Fibroblast of skin of abdomen (primary cell): ENCODE measurements at places on chromosomes 7 and 10.

DNA sequence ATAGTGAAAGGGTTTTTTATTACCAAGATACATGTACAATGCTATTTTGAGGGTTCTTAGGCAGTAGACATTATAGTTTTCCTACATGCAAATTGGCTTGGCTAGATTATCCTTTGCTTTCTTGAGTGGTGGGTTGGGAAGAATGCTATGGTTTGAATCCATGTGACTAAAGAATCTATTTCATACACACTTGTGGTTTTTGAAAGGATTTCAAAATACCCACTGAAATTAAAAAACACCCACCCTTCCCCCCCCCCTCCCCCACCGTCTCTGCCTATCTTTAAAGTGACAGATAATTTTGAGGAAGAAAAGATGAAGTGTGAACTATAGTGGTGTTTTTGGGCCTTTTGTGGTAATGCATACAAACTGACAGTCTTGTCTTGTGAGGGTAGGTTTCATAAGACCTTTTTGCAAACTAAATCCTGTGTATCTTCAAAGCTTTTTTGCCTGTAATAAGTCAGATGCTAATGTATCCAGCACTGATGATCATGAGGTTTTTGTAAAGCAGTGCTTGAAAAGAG is 90.9 kb downstream of the TPST1 start:
- DNase-seq: peak; percentile 87

DNA sequence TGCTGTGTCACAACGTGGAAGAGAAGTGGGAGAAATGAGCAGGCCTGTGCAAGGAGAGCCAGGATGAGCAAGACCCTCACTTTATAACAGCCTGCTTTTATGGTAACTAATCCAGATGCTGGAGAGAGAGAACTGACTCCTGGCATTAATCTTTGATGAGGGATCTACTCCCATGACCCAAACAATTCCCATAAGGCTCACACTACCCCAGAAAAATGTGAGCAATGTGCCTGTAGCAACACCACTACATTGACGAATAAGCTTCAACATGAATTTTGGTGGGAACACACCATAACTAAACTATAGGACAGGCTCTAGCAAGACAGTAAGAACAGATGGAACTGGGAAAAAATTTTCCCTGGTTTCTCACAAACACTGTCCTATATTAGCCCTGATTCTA is 173.6 kb upstream of the PRSS58 start:
- peak; percentile 18 for DNase-seq

DNA sequence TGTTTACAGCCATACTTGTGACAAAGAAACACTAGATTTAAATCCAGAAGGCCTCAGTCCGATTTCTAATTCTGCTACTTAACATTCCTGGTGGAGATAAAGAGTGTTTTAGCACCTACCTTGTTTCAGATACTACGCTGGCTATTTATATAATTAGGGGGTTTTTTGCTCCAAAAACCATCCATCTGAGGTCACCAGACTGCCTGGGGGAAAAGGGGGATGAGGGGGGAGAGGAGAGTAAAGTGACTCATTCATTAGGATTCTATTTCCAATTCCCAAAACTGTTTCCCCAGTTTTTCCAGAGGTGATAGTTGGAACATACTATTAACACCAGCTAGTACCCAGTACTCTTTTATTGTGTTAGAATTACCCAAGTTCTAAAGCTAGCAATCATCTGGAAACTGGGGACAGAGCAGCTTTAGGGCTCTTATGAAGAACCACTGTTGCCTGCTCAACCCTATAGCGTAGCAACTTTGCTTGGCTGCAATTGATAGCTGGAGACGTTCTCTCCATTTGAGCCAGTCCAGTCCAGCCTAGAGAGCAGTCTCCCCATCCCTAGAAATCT is 6.6 kb downstream of the GCC1 start:
- DNase-seq: peak; percentile 20

- no peak for DNase-seq
Measured at GRCh38 chr7:127973832-127974231, 57.4 kb downstream of the LRRC4 start.

GRCh38 chr7:127850195-127850594 is 181.0 kb downstream of the LRRC4 start:
- no peak for DNase-seq

DNA sequence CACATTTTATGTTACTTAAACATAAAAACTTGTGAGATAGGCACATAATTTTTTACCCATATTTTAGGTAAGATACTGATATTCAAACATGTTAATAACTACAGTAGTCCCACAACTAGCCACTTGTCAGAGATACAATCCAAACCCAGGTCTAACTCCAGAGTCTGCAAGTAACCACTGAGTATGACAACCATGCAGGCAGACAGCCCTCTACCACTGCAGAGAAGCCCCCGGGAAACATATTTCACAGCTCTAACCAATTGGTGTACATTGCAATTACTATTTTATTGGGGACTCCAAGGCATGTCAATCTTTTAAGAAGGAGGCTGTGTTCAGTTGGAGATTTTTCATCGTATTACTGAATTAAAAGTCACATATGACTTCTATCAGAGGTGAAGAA is 107.2 kb upstream of the FAM133B start:
- peak; percentile 15 for DNase-seq

DNA sequence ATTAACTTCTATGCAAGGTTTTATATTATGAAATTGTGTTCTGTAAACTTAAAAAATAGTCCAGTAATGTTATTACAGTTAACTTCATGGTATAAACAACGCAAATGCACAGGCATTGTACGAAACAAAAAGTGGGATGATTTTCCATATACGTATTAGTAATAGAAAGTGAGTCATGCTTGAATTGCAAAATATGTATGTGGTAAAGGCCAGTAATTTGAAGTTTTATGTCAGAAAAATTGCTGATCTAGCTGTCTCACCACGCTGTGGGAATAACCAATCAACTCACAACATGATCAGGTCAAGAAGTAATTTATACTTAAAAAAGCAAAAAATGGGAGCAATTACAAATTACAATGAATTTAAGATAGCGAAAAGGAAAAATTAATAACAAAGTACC is 37.0 kb upstream of the GLI3 start:
- DNase-seq: peak; percentile 65

DNA sequence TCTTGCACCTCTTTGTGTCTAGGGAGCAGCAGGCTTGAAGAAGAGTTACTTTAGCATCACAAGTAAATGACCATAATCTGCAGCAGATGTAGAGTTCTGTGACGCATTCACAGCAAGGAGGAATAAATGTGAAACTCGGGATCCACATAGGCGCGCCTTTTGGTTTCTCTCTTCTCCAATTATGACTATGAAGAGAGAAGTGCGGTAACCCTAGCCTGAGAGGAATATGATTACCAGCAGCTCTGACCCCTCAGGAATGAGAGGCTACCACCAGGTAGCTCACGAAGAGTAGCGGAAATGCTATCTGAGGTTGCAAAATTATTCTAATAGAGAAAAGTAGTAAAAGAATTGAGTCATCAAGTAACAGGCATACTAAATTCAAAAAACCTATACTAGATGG is 25.2 kb upstream of the DMTF1 start:
- no peak for DNase-seq

- no peak for DNase-seq
Measured at GRCh38 chr10:71202314-71202713, 10.1 kb upstream of the UNC5B start.

GRCh38 chr10:99161165-99161564 is 74.5 kb downstream of the HPSE2 start:
- DNase-seq: no peak

GRCh38 chr10:62075912-62076311 is 174.4 kb downstream of the ARID5B start:
- no peak for DNase-seq

DNA sequence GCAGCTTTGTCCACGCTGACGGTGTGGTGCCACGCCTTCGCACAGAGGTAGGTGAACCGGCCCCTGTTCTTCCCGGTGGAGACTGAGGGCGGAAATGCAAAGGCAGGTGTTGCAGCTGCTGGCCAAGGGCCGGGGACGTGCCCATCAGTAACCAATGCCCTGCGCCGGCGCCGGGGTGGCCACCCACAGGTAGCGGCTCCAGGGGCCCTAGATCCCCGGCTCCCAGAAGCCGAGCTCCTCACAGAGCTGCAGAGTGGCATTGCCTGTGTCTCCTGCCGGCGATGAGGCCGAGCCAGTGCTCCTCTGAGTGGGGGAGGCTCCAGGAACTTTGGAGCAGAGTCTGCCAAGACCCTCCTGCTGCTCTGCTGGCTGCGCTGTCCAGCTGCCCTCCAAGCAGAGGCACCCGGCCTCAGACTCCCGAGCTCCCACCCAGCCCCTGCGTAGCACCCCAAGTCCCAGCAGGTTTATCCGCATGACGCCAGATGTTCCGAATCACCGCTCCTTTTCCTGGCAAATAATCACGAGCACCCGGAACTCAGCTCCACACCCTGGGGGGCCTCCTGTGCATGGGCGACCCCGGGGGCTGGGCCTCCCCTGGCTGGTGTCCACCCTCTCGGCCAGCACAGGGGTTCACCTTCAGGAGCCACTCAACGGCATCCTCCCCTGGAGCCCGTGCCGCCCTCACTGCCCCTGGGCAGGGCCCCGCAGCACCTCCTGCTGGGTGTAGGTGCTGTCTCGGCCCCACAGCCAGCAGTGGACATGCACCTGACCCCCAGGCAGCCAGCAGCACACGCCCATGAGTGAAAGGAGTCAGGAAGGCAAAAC is 22.1 kb downstream of the CFAP46 start:
- DNase-seq: no peak

- no peak for DNase-seq
Measured at GRCh38 chr7:133265821-133266220, 12.9 kb downstream of the EXOC4 start.

- DNase-seq: no peak
Measured at GRCh38 chr7:158454631-158455030, 133.0 kb downstream of the PTPRN2 start.

GRCh38 chr10:78292982-78293865 is 259.6 kb downstream of the RPS24 start:
- no peak for DNase-seq

DNA sequence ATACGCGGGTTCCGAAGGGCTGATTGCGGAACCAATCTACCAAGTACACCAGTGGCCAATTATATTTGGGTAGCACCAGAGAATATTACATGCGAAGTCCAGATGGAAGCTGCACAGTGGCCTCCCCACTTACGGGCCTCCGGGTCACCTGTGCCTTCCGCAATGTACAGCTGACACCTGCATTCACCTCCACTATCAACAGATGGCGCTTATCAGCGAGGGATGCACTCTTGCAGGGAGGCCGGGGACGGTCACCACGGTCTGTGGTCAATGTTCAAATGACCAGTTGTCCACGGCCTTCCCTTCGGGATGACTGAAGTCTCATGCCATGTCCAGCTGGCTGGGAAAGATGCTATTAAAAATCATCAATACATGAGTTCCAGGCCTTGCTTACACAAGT is 47.6 kb downstream of the SLIT1 start:
- DNase-seq: no peak

GRCh38 chr7:31059551-31059950 is 7.4 kb downstream of the ADCYAP1R1 start:
- no peak for DNase-seq

GRCh38 chr7:28862595-28863272 is 95.4 kb downstream of the TRIL start:
- DNase-seq: peak; percentile 4

DNA sequence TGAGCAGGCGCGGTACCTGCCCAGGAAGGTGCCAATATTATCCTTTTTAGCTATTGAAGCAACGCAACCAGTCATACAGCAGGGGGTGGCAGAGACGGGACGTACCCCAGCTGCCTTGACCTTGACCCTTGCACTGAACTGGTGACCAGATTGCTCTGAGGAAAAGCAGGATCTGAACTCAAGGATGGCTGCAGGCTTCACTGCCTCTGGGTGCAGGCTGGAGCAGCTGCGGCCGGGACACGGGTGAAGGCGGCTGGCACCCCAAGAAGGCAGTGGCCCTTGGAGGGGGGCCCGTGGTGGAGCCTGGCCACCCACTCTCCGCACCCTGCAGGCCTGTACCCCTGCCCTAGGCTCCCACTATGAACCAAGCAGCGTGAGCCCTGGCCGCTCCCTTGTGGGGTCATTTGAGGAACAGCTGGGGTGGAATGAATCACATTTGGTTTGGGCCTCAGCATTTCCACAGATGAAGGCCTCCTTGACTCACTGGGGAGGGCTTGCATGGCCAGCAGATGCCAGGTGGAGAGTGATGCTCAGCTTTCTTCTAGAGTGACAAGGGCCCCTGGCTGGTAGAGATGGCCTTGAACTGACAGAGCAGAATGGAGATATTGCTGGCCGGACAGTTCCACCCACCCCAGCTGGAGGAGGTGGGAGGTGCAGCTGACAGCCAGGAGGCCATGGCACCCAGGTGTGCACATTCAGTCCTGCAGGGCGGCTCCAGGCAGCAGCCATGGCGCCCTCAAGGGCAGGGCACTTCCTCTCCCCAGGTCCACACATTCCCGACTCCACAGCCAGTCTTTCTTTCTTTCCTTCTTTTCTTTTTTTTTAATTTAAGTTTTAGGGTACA is 218.7 kb downstream of the WDR37 start:
- no peak for DNase-seq

GRCh38 chr7:114631249-114631822 is 216.7 kb downstream of the FOXP2 start:
- DNase-seq: no peak

GRCh38 chr7:105353752-105354328 is 34.9 kb downstream of the SRPK2 start:
- DNase-seq: no peak

GRCh38 chr10:70331486-70332268 is 47.9 kb upstream of the NPFFR1 start:
- DNase-seq: peak; percentile 94

- DNase-seq: peak; percentile 65
Measured at GRCh38 chr7:28298870-28299518, 113.3 kb upstream of the CREB5 start.

- no peak for DNase-seq
Measured at GRCh38 chr10:114077347-114077746, 33.7 kb downstream of the ADRB1 start.

GRCh38 chr10:58531084-58531695 is 18.5 kb downstream of the BICC1 start:
- peak; percentile 69 for DNase-seq

DNA sequence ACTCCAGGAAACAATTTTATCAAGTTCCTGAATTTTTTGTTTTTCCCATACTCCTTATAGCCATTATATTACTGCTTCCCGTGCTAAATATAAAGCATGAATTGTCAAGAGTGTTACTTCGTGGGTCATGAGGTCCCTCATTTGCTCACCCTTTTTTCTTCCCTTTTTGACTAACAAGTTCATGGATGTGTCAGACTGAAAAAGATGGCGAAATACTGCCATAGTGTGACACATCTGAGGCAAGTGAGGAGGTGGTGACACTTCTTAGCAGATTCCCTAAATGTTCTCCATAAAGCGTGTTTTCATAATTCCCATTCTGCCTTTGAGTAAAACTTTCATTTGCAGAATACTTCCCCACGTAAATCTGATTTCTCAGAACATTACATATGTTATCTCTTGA is 269.6 kb upstream of the FZD1 start:
- DNase-seq: no peak
